ENCODE measurements at places on chromosomes 7 and 10. TPM values are rescaled to one million over a fixed set of nuclear protein-coding genes. Genes with fewer than 3 reads are reported as not detected.

Gene WNT2
- total RNA-seq = not detected

Gene SLC16A9
- total RNA-seq = not detected

Gene FAM131B
- 17.6 TPM for total RNA-seq

Gene DDX50
- total RNA-seq = 13.1 TPM

Gene ARHGEF35
- total RNA-seq = 12.7 TPM

Gene JMJD1C
- total RNA-seq = 32.5 TPM

Gene RAMP3
- not detected for total RNA-seq

Gene WDR86
- 1.8 TPM for total RNA-seq

Gene COL13A1
- total RNA-seq = 0.18 TPM

Gene ARL4A
- total RNA-seq = 26.8 TPM

Gene PIP4K2A
- 9.7 TPM for total RNA-seq

Gene PNLIPRP1
- not detected for total RNA-seq

Gene CSTF2T
- 16.0 TPM for total RNA-seq

Gene LRRC61
- total RNA-seq = 74.3 TPM

Gene DRGX
- total RNA-seq = not detected

Gene BCAP29
- 13.9 TPM for total RNA-seq

Gene TBXAS1
- 17.2 TPM for total RNA-seq

Gene GPER1
- total RNA-seq = 2.0 TPM

Gene PPA1
- 357 TPM for total RNA-seq

Gene LSM5
- total RNA-seq = 11.3 TPM

Gene CDK14
- total RNA-seq = 0.61 TPM

Gene LFNG
- total RNA-seq = 85.6 TPM

Gene KIAA1549
- 0.26 TPM for total RNA-seq

Gene ZNF479
- 0.10 TPM for total RNA-seq

Gene PNLIPRP3
- not detected for total RNA-seq

Gene AGBL3
- 0.18 TPM for total RNA-seq

Gene PITRM1
- 80.5 TPM for total RNA-seq

All from HT-29 (cell line).